PC-9 (cell line): ENCODE measurements at places on chromosomes 1 and 21.

DNA sequence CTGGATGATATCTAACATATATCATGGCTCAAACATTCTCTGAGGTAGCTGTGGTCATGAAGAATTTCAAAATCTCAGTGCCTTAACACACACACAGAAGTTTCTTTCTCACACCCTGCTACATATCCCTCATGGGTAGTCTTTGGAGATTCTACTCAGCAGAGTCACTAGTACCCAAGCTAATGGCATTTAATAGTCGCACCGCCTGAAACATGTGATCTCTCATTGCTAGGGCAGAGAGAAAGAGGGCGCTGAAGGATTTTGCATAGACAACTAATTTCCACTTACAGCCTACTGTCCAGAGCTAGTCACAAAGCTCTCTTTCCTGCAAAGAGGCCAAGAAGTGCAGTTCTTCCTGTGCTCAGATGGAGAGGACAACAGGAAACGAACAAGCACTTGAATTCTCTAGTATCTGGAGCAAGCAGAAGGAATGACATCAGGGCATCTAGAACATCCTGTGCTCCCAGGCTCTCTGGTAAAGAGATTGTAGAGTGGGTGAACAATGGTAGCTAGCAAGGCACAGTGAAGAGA is 183.4 kb upstream of the PTBP2 start:
- no peak for DNase-seq

GRCh38 chr1:224192082-224192788 is 9.2 kb downstream of the DEGS1 start:
- no peak for DNase-seq

- no peak for DNase-seq
Observed at GRCh38 chr21:44854664-44855446, 18.6 kb downstream of the PTTG1IP start.

GRCh38 chr1:154276797-154277196 is 4.4 kb downstream of the HAX1 start:
- no peak for DNase-seq

DNA sequence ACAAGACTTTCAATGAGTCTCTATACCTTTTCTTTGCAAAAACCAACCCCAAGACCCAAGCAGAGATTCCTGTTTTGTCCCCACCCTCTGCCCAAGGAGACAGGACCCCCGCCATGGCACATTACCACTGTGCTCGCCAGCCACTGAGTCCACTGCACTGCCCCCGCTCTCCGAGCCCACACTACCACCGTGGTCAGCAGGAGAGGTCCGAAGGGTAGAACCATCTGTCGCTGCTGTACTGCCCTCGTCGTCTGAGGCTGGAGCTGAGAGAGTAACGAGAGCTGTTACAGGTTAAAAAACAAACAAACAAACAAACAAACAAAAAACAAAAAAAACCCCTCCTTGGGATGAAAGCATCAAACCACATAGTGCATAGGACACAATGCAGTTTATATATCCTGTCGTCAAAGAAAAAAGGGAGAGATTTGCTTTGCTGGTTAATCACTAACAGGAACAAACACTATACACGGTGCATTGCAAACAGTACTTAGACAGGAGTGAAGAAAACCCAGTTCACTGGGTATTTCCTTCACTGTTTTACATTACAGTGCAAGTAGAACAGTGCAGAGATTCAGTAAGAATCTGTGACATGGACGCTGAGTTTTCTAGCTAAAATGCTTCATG is 71.0 kb downstream of the UBR4 start:
- DNase-seq: no peak

GRCh38 chr1:24276791-24277190 is 42.4 kb upstream of the GRHL3 start:
- DNase-seq: peak; percentile 81

DNA sequence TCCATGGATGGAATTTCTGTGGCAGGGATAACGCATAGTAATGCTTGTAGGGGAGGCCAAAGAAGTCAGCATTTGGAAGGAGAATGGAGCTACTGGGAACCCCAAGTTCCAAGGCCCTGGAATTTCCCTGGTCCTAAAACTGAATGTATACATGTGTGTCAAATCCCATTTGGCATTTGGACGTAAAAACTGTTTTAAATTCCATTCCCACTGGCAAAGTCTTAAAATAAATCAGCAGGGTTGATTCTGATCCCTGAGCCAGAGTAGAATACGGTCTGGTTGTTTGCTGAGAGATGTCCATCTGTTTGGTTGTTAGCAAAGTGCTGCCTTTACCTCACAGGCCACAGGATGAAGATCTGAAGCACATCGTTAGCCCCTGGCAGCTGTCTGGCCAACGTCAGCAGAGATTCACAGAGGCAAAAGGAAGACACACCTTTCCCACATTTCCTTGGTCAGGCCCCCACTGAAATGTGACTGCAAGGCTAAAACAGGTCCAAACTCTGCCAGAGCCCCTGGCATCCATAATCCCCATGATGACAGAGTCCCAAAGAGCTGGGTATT is 62.2 kb downstream of the GORAB start:
- no peak for DNase-seq

DNA sequence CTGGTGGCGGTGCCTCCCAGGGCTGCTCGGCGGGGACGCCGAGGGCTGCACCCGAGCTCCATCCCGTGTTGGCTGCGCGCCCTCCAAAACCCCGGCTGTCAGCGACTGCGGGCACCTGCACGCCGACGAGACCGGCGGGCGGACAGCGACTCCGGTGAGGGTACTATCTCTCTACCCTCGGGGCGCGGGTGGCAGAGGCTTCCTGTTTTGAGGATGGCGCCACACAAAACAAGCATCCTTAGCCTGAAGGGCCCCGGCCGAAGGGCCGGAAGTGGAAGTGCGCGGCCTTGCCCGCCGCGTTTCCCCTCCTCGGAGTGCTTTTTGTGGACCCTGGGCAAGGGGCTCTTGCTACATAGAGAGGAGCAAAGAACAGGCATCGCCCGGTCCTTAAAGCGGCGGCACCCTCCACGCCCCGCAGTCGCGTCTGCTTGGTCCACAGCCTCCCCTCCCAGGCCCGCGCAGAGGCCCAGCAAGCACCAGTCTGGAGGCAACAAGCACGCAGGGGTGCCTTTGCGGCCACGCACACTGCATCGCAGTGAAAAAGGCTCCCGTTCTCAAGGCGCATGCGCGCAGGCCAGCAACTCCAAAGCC is 561 bp upstream of the COQ8A start:
- DNase-seq: no peak

DNA sequence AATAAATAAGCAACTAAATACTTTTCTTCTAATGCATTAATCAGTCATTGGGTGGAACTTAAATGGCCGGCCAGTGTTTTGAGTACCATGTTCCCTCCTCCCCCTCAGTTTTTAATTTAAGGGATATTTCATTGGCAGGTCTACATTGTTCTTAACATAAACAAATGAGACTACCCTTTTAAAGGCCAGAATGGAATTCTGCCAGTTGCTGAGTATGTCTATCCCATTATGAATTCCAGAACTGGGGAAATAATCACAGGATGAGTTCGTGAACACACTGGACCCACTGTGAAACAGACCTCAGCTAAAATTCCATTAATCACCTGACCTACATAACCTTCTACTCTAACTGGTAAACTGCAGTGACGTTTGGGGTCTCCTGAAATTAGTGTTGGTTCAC is 305.5 kb upstream of the PKN2 start:
- no peak for DNase-seq

GRCh38 chr1:231986631-231987336 is 360.2 kb downstream of the DISC1 start:
- no peak for DNase-seq

DNA sequence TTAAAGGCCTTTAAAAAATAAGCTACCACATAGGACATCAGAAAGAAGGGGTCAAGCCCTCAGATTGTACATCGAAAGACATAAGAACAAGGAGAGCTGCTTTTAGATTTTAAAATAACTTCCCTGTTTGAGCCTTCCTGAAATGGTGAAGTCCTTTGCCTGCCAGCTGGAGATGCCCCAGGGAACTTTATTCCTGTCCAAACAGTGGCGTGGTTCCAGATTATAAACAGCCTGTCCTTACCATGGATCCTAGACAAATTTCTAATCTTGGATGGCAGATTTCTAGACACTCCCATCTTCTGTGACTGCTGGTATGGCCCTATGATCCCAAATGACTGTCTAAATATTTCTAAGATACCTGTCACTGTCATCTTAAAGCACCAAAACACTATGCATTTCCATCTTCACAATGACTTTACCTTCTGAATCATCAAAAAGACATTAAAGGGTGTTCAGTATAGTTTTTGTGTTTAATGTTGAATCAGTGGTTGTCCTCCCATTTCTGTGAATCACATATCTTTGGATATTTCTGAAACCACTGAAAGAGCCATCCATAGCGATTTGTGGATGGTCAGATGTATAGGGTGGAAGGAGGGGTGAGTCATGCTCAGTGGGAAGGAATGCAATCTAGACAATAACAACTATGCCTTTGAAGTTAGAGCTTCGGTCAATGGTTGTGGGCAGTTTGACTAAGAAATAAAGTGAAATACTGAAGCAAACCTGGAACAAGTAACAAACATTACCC is 23.2 kb downstream of the ILDR2 start:
- DNase-seq: peak; percentile 41

DNA sequence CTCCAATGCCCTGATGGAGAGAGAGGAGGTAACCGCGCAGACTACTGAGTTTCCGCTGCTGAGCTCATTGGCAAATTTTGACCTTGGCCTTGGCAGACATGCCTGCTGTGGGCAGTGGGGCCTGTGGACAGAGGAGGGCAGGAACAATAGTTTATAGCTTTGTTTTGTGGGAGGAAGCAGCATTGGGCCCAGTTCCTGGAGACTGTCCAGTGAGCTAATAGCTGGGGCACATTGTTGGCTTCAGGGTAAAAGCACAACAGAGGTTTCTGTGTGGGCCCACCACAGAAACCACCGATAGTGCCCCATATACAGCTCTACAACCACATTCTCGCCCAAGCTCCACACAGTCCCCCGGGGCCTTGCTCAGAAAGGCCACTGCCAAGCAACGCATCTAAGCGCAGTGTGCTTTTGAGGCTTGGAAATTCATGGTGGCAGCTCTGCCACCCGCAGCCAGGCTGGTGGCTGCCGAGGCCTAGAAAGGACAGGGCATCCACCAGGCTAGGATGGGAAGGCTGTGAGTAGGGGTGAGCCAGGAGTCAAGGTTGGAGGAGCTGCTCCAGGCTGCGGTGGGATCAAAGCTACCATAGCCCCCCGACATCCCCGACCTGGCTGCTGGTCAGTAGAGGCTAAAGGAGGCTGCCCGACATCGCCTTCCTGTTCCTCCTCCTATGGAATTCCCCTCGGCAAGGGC is 43.2 kb downstream of the NEK2 start:
- DNase-seq: no peak

GRCh38 chr1:31598980-31599379 is 18.5 kb upstream of the HCRTR1 start:
- DNase-seq: no peak

DNA sequence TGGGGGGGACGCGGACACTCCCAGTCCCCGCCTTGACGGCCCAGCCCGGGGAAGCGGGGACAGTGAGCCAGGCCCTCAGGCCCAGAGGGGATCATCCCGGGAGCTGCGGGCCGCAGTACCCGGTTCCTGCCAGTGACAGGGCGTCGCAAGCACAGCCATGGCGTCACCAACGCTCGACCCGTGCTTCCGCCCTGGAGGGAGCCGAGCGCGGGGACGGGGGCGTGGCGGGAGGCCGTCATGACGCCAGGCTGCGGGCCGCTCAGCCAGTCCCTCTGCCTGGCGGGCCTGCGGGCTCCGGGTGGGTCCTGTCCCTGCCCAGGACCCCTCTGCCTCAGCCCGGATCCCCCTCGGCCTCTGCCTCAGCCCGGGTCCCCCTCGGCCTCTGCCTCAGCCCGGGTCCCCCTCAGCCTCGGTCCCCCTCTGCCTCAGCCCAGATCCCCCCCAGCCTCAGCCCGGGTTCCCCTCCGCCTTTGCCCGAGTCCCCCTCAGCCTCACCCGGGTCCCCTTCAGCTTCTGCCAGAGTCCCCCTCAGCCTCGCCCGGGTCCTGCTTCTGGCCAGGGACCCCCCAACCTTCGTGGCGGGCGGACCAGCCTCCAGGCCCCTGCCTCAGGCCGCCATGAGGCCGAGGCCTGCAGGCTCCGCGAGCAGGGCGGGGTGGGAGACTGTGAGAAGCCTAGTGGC is 2.3 kb upstream of the SLC2A5 start:
- DNase-seq: no peak

DNA sequence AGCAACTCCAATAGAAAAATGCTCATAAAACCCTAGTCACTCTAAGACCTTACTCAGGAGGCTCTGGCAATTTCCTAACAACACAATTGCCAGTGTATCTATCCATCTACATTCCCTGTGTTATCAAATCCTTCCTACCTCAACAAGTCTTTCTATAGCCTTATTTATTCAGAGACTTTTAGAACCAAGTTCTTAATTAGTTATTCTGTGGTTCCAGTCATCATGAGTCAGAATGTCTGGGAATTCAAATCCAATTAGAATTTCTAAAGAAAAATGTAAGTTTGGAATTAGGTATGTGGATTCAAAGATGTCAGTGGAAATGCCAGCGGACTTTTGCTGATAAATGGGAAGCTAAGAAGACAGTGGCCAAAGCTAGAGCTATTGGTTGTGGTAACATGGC is 302.6 kb upstream of the C1orf87 start:
- no peak for DNase-seq

DNA sequence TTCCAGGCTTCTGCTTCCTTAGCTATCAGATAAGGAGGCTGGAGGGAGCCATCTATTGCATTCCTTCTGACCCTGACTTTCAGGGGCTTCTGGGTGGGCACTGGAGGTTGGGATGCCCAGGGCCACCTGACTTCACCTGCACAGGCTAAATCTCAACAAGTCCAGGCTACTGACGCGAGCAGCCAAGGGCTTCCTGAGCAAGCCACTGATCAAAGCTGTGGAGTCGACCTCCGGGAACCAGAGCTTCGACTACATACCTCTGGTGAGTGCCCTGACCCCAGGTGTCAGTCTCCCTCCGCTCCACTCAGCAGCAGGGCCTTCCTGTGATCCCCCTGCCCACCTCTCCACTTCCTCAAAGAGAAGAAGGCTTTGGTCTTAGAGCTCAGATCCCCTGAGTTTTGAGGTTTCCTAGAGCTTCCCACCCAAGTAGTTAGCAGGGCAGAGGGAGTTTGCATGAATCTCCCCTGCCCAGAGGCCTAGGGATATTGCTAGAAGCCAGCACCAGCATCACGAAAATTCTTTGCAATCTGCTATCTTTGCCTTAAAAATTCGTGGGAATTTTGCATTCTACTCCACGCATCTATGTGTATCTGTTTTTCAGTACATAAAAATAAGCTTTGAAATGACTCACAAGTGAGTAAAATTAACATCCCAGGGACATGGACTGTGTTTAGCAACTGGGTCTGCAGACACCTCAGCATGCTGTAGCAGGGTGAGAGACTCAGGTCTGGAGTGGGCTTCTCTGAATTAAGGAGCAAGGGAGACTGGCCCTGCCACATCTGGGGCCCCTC is 61.4 kb downstream of the VWA5B1 start:
- DNase-seq: no peak
